ENCODE measurements at places on chromosomes 11 and 22.

- no peak for DNase-seq
Observed at GRCh38 chr11:63791495-63792167, 21.6 kb upstream of the SPINDOC start.

- no peak for DNase-seq
Observed at GRCh38 chr11:66011239-66011784, 496 bp upstream of the CST6 start.

DNA sequence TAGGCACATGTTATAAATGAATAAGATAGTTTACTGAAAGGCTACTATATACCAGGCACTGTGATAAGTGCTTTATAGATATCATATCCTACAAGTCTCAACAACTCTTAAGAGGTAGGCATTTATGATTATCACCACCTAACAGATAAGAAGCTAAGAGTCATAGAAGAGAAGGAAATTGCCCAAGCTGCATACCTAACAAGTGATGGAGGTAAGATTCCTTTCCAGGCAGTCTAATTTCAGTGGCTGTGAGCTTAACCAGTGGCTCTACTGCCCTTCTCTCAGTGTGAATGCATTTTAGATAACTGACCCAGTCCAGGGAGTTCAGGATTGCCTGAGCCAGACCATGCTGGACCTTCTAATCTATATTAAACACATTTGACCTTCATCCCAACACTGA is 39.2 kb downstream of the HEPHL1 start:
- DNase-seq: no peak

- DNase-seq: no peak
Observed at GRCh38 chr11:99260696-99261095, 239.9 kb downstream of the CNTN5 start.

- peak; percentile 73 for DNase-seq
Observed at GRCh38 chr11:64284962-64285884, at the start of gene GPR137. TSS of gene GPR137 (plus strand) at chr11:64285848. CDS start at chr11:64286525, 677 bp downstream.

DNA sequence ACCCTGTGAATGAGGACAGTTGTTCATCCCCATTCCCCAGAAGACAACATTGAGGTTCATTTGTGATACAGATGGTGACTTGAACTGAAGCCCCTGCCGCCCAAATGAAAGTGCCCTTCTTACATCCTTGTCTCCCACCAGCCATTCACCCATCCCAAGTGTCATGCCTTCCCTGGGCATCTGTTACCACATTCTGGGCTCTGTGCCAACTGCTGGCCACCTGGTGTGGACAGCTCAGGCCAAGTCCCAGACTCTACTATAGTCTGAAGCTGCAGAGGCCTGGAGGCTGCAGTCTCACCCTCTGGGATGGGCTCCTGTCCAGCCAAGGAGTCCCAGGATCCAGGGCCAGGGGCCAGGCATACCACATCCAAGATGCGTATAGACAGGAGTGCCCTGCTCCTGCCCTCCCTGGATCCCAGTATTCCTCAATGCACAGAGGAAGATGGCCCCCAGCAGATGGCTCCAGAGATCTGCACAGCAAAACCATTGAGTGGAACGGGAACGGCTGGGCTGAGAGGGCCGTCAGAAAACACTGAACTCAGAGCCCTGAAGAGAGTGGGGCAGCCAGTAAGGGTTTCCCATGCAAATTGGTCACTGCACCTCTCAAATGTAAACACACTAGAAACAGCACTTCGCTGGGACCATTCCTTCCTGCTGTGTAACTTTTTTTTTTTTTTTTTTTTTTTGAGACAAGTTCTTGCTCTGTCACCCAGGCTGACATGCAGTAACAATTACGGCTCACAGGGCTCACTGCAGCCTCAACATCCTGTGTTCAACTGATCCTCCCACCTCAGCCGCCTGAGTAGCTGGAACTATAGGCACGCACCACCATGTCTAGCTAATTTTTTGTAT is 22.8 kb downstream of the ARRB1 start:
- DNase-seq: no peak

- DNase-seq: no peak
Observed at GRCh38 chr11:43579171-43579918, 101.2 kb upstream of the HSD17B12 start.

GRCh38 chr11:127226380-127226779 is 225.8 kb upstream of the KIRREL3 start:
- peak; percentile 83 for DNase-seq

DNA sequence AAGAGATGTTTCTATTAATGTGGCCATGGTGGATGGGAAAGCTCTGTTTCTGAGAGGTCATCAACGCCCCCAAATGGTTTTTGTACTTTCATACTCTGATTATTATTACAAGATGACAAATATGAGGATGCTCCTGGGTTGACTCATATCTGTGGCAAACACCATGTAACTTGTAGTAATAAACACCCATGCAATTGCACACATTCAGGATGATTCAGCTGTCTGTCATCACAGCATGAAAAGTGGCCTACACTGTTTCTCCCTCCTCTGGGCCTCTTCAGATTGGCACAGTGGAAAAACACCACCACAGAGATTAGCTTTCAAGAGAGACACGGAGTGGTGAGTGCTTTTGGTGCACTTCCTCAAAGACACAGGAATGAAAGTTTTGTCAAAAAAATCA is 85.4 kb downstream of the MTNR1B start:
- DNase-seq: peak; percentile 85

DNA sequence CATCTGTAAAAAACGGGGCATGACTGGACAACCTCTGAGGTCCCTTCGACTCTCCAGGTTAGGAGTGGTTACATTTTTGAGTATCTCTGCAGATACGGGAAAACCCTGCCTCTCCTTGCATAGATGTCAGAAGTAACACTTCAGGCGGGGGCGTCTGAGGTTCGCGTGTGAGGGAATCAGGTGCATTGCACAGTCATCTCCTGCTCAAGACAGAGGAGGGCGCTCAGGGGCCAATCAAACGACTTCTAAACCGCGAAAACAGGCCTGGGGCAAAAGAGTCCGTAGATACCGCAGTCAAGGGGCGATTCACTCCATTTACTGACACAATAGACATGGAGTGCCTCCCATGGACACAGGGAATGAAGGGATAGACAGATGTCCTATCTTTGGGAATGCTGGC is 31.7 kb downstream of the KIRREL3 start:
- no peak for DNase-seq

DNA sequence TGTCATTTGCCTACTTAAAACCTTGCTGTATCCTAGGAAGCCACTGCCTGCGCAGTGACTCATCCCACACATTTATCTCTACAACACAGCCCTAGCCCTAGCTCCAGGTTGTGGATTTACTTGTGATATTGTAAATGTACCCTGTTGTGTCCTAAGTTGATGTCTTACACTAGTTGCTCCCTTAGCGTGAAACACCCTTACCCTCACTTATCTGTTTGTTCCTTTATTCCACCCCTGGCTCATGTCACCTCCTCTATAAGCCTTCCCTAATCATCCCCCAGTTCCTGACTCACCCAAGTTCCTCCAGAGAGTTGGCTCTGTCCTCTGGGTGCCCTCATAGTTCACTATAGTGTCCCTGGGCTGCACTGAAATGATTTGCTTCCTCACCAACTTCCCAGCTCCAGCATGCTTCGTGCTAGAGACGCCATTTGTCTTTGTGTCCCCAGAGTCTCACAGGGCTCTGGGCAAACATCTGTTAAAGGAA is 431.8 kb upstream of the FAT3 start:
- no peak for DNase-seq

- DNase-seq: no peak
Observed at GRCh38 chr11:75326439-75326810, 25.0 kb downstream of the ARRB1 start.

DNA sequence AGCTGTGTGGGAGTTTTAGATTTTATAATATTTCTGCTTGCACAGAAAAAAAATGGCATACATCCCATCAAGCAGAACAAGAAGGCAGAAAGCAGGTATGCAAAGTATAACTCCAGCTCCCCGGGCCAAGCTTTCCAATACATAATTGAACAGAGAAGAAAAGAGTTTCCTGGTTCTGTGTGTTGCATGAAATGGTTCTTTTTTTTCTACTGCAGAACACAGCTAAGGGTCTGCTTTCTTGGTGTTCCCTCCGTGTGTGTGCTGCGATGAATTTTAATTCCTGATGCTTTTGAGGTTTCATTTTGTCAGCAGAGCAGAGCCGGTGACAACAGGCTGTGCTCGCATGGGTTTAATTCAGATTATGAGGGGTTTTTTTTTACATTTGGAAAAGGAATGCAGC is 70.7 kb upstream of the TTC12 start:
- DNase-seq: no peak

DNA sequence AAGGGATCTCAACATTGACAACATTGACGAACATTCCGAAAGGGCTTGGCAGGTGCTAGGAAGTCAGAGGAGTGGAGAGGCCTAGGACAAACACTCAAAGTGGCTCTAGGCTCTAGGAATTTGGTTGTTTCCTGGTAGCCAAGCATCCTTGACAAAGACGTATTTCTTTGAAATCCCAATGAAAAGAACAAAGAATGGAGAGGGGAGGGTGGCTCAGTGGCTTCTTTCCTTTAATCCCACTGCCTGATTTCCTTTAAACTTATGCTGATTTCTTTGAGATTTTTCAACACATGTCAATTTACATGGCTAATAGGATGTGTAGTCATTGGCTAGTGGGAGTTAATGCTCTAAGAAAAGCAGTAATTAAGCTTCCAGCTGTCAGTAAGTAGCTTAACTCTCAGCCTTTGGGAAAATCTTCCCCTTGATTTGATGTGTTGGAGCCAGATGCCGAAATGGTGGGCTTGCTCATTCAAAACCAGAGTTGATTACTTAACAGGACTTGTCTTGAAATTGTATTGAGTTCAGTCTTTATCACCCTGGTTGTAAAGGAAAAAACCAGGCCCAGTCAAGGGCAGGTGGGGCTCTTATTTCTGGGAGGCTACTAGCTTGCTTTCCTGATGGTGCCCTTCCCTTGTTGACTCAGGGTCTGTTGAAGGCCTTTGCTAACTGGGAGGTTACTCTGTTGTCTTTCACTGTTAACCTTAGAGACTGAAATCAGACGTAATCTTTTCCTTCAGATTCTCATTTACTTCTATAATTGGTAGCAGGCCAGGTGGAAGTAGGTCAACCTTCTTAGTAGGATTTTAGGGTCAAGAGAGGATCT is 44.6 kb upstream of the SORL1-AS1 start:
- no peak for DNase-seq

DNA sequence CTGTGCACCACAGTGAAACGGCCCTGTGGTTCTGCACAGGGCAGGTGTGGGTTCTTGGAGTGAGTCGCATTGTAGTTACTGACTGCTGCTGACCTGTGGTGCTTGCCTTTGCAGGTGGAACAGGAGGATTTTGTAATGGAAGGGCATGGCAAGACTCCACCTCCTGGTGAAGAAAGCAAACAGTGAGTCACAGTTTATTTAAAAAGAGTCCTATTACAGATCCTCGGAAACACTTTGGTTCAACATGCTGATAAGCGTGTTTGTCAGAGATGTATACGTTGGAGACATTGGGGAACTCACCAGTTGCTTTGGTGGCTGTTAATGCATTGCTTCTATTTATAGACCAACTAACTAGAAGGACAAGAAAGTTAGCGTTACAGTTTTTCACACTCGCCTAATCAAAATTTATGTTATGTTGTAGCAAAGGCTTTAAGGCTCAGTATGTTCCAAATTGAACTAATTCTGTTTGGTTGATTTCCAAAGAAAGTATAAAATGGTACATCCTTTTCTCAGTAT is 21.7 kb upstream of the TNRC6B start:
- DNase-seq: no peak

- DNase-seq: no peak
Observed at GRCh38 chr22:40426594-40427333, 56.4 kb downstream of the SGSM3 start.

- DNase-seq: no peak
Observed at GRCh38 chr11:37710031-37710430, 1112.0 kb upstream of the RAG2 start.

- DNase-seq: no peak
Observed at GRCh38 chr11:102467080-102467708, 14.6 kb upstream of the TMEM123 start.

DNA sequence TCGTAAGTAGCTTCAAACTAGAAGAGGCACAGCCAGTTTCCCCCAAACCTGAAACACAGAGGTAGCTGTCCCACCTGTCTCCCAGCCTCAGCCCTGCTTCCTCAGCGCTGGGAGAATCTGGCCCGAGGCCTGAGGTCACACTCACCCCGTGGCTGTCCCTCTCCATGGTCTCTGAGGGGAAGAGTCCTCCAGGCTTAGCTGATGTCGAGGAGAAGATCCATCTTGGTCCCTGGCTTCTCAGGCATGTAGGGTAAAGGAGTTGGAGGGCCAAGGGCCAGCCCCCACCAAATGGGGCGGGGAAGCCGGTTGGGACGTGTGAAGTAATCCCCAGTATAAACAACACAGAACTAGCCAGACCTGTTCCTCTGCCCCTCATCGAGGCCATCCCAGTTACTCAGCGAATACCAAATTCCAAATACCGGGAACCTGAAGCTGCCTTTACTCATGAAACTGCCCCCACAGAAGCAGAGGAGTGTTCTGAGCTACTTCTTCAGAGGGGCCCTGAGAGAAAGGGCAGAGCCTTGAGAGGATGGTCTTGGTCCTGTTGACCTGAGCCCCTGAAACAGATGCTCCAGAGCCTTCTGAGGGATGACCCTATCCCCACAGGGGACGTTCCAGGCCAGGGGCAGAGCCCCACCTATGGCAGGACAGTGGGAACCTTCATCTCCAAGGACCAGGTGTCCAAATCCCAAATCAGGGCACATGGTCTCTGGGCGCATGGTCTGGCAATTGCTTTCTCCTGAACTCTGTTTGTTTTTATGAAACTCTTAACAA is at the start of gene TMPRSS13:
TSS of gene TMPRSS13 (minus strand) at position 261 of the 774 bp plus-strand sequence. CDS start at position 166, 95 bp downstream.
- no peak for DNase-seq

GRCh38 chr22:36457688-36458450 is 23.6 kb downstream of the TXN2 start:
- no peak for DNase-seq

- DNase-seq: no peak
Observed at GRCh38 chr22:19970031-19970478, 28.4 kb upstream of the TXNRD2 start.

- no peak for DNase-seq
Observed at GRCh38 chr11:11236498-11237059, 116.5 kb downstream of the CSNK2A3 start.

DNA sequence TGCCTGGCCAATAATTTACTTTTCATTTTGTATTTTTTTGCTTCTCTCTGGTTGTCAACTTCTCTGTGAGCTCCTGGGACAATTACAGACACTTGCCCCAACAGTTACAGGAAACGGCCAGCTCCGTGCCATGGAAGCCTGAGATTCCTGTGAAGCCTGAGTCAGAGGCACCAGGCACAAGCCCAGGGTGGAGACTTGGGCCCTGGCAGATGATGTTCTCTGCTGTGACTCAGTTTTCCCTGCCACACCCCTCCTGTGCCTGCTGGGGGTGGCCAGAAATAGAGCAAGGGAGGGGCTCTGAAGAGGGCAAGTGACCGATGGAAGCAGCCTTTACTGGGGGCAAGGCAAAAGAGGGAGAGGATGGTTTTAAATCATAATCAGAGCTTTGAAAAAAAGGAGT is 4.9 kb downstream of the ATP5MGL start:
- peak; percentile 66 for DNase-seq

- peak; percentile 54 for DNase-seq
Observed at GRCh38 chr11:131694526-131695424, 324.4 kb downstream of the NTM start.

GRCh38 chr11:113928311-113928710 is 23.7 kb downstream of the HTR3B start:
- no peak for DNase-seq

- DNase-seq: no peak
Observed at GRCh38 chr11:129440028-129440713, 64.5 kb downstream of the BARX2 start.

GRCh38 chr11:3222003-3222855 is 3.6 kb upstream of the MRGPRG start:
- no peak for DNase-seq

Data from foreskin melanocyte (primary cell).